ENCODE measurements at places on chromosomes 1 and 21.

- DNase-seq = no peak
Observed at GRCh38 chr21:40587736-40588346, 259.1 kb downstream of the DSCAM start.

DNA sequence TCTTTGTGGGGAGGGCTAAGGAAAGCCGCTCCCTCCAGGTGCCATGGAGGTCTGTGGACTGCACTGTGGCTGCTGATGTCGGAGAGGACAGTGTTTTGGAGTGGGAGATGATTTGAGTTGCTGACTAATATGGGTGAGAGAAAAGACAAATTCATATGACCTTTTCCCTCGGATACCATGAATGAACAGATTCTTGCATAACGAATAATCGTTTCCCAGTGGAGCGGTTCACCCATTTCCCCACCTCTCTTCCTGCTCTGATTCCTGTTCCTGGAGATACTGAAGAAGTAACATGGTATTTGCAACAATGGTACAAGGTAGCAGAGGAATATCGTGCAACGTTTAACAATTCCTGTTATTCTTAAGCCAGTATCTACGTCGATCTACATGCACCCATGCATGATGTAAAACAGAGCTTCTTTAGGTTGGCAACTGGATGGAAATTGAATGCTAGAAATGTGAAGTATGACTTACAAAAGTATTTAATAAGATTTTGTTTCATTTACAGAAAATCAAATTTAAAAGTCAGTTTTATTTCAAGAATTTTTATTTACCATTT, 227.1 kb downstream of the TOMM20 start:
- DNase-seq = no peak

DNA sequence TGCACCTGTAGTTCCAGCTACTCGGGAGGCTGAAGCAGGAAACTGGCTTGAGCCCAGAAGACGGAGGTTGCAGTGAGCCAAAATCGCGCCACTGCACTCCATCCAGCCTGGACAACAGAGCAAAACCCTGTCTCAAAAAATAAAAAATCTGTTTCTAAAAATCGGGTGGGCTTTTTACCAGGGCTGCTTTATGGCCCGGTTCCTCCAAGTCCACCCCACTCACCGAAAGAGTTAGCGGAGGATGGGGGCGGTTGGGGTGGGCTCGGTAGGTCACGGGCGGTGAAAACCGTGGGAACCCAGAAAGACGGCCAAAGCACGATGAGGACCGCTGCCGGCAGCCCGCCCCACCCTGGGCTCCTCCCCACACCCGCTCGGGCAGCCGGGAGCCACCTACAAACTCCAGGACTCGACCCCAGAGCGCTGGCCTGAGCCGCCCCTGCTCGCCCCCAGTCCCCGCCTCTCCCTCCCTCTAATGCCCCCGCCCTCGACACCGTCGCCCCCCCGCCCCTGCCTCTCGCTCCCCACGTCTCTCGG, 846 bp upstream of the PER3 start:
- no peak for DNase-seq

GRCh38 chr1:8856689-8857412, 21.6 kb downstream of the ENO1 start:
- DNase-seq = no peak

DNA sequence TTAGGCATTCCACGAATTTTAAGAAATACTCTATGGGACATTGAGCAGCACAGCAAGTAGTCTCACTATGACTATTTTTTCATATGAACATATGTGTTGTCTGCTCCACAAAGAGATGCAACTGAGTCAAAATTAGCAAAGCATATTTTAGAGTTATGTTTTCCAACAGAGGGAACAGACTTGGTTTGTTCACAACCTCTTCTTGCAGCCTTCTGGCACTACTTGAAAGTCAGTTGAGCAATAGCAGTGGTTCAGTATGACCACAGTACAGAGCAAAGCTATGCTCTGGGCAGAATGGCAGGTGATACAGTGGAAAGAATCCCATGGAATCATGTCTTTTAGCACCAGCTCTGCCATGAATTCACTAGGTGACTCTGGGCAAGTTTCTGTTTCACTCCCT, 5.2 kb downstream of the CCN1 start:
- DNase-seq = no peak

- no peak for DNase-seq
Observed at GRCh38 chr1:77977989-77978292, 931 bp downstream of the FUBP1 start.

GRCh38 chr1:17359808-17360207, 12.2 kb upstream of the PADI6 start:
- DNase-seq = no peak

GRCh38 chr1:51898090-51898734, 19.7 kb upstream of the NRDC start:
- no peak for DNase-seq

GRCh38 chr21:37145635-37146111, 72.6 kb downstream of the TTC3 start:
- DNase-seq = no peak

GRCh38 chr1:245118066-245118465, 36.7 kb upstream of the KIF26B start:
- no peak for DNase-seq

DNA sequence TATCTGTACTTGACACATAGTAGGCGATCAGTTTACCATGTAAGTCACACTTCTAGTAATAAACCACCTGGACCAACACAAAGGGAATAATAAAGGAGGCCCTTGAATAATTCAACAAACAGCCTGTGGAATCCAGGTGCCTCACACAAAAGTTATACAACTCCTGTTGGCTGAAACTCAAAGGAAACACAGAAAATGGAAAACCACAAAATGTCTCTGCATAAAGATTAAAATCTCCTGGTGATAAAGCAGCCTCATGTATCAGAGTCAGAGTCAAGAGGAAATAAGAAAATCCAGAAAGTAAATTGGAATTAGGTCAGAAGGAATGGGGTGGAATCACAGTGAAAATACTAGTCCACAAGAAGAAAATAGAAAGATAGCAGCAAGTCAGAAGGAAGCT, 592.5 kb downstream of the NPHP4 start:
- DNase-seq = no peak

GRCh38 chr1:59457786-59458185, 160.9 kb downstream of the FGGY start:
- no peak for DNase-seq

DNA sequence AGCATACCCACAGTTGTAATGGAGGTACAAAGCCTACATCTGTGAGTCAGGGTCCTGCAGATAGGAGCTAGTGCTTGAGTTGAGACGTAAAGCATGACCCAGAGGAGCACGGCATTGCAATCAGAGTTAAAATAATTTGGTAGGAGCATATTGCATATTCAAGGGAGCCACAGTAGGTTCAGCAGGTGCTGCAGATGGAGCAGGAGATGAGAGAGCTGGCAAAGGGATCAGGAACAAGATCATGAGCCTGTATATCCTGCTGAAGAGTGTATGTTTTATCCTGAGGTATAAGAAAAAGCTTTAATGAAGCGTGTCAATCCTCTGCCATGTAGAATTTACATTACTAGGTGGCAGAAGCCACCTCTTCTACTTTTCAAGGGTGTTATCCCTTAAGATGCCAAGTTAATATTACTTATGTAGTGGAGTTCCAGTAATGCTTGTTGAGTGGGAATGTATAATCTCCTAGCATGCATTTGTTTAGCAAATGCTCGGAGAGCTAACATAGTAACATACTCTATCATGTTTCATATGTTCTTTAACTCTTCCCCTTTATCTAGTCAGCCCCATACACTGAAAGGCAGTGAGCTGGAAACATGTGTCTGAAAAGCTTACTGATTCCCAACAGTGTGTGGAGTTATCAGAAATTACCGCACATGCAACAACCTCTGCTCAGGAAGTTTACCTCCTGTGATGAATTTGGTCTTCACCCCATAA, 300.3 kb downstream of the GRIK1 start:
- DNase-seq = no peak

GRCh38 chr1:224358237-224358636, 1.6 kb downstream of the CNIH4 start:
- no peak for DNase-seq

DNA sequence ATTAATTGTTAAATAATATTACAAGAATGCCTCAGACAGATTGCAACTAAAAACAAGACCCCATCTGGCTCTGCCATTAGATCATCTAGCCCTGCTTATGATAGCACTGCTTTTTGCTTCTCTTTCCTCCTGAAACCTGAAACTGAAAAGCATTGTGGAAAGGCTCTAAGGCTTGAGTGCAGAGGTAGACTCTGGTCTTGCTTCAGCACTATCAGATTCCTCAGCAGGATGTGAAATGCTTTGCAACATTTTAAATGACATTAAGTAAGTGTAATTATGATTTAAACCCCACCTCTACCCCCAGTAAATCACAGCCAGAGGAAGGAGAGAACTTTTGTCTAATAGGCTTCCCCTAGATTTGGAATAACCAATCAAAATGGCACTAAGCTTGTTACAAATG, 32.9 kb downstream of the PHC2 start:
- no peak for DNase-seq

- DNase-seq = no peak
Observed at GRCh38 chr1:197951089-197951488, 33.9 kb downstream of the LHX9 start.

DNA sequence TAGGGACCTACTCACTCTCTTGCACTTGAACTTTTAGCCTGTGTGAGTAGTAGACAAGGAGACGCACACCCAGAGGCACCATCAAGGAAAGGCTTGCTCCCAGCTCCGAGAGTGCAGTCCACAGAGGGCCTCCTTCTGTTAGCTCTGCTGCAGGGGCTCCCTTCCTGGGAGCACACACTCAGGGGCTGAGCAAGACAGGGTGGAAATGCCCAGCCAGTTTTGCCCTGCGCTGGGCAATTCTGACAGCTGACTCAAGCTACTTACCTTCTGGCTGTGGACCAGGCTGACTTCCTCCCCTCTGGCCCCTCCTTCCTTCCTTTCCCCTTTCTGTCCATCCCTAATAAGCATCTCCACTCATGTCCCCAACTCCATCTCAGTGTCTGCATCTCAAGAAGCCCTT, 449.1 kb downstream of the PTPRU start:
- DNase-seq = no peak

- no peak for DNase-seq
Observed at GRCh38 chr1:20099533-20099932, 19.8 kb downstream of the PLA2G2D start.

GRCh38 chr1:237712082-237712481, 178.6 kb downstream of the ZP4 start:
- no peak for DNase-seq

GRCh38 chr1:43976045-43976444, 1.3 kb downstream of the ATP6V0B start:
- DNase-seq = no peak

DNA sequence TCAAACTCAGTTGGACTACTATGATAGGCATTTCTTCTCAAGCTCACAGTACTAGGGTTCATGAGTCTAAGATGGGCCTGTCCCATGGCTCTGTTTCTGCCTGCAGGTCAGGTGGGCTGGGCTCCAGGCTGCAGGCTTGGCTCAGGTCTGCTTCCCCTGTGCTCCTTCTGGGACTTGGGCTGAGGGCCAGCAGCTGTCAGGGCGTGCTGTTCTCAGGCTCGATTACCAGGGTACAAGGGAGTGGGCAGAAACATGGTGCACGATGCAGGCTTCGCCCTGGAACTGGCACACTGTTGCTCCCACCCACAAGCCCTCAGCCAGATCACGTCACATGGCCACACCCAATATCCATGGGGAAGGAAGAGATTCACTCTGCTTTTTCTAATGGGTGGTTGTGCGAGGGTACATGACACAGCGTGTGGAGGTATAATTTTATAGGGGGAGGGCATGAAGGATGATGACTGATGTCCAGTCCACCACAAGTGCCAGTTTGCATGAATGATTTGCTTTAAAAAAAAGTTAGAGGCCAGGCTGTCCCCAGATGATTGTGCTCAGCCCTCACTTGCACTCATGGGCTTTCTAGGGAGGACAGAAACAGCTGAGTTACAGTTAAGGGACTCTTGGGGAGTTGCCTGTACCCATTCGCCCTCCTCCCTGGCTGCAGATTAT, 118.0 kb downstream of the ACTL8 start:
- DNase-seq = no peak

DNA sequence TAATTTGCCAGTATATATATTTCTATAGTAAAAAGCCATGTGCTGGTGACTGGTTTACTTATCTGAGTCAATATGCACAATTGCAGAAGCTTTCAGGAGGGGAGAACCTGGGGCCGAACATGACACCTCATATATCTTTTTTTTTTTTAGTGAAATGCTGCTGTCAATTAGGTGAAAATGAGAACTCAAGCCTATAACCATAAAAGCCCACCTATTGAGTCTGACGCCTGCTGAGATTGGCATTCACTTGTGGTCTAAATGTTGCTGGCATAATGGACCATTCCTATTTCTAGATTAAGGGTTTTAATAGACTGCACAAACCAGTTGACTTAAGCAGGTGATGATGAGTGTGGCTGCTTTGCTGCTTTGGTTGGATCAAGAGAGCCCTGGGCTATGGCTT, 10.8 kb downstream of the NTMT2 start:
- no peak for DNase-seq

- no peak for DNase-seq
Observed at GRCh38 chr1:150053926-150054325, 13.7 kb upstream of the VPS45 start.

DNA sequence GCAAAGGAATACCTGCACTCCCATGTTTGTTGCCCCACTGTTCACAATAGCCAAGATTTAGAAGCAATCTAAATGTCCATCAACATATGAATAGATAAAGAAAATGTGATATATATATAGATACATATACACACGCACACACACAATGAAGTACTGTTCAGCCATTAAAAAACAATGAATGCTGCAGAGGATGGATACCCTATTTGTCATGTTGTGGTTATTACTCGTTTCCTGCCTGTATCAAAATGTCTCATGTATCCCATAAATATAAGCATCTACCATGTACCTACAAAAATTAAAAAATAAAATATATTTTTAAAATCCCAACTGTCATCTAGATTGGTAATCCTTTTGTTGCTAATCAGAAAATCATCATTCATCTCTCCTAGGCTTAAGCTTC, 634.8 kb upstream of the ADGRL2 start:
- no peak for DNase-seq

DNA sequence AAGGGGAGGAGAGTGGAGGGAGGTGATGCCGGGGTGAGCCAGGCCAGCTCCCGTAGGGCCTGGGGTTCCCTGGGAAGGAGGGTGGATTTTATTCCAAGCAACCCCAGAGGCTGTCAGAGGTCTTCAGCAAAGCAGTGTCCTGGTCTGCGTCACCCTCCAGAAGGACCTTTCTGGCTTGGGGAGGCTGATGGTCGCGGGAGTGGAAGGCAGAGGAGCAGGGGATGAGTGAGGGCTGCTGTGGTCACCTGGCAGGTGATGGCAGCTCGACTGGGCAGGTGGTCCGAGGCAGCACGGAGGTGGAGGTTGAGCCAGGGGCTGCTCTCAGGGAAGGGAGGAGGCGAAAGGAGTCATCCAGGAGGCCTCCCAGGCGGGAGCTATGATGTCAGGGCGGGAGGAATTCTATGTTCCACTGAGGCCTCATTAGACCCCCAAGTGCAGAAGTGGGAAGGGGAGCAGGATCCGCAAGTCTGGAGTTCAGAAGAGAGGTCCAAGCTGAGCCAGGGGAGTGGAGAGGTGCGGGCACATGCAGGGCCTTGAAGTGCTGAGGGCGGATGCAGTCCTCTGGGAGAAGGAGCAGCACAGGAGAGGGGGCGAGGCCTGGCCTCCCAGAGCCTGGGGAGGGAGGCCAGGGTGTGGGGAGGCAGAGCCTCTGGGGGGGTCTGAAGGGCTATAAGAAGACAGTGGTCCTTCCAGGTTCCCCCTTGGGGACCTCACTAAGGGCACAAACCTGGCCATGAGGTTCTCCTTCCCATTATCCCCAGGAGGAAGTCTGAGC, 33.3 kb downstream of the BMP8A start:
- DNase-seq = no peak

- no peak for DNase-seq
Observed at GRCh38 chr1:156080241-156080862, 1.9 kb downstream of the MEX3A start.

- DNase-seq = no peak
Observed at GRCh38 chr1:92125204-92125603, 45.1 kb downstream of the BTBD8 start.

Data from activated T-helper 9 cell treated with anti-CD3 and anti-CD28 coated beads, Interleukin-2, amount 50 U/mL, for 16 hours (primary cell).